ENCODE measurements at places on chromosomes 1 and 21. TPM values are rescaled to one million over a fixed set of nuclear protein-coding genes. Genes with fewer than 3 reads are reported as not detected.

The GBP7 gene
- not detected for total RNA-seq

The HOOK1 gene
- total RNA-seq, result 13.3 TPM

The FAM151A gene
- total RNA-seq, result not detected

The SPATA45 gene
- total RNA-seq, result 0.89 TPM

The MAB21L3 gene
- 1.4 TPM for total RNA-seq

The RBP7 gene
- 11.6 TPM for total RNA-seq

The KCNE1 gene
- 3.4 TPM for total RNA-seq

The ACTRT2 gene
- not detected for total RNA-seq

The PBX1 gene
- 57.2 TPM for total RNA-seq

The RIMKLA gene
- 0.10 TPM for total RNA-seq

The APOBEC4 gene
- total RNA-seq, result not detected

The OR2L5 gene
- total RNA-seq, result not detected

The PGBD5 gene
- 2.7 TPM for total RNA-seq

The FAM72A gene
- total RNA-seq, result 2.8 TPM

The CA6 gene
- 4.8 TPM for total RNA-seq

The BGLAP gene
- 0.99 TPM for total RNA-seq

The PTGER3 gene
- 18.2 TPM for total RNA-seq

The WNT3A gene
- 0.39 TPM for total RNA-seq

The FCGR3A gene
- 5.0 TPM for total RNA-seq

The GBP2 gene
- total RNA-seq, result 15.4 TPM

The ASCL5 gene
- not detected for total RNA-seq

The IFI44 gene
- 14.5 TPM for total RNA-seq

The SLFNL1 gene
- total RNA-seq, result 0.30 TPM

The CD46 gene
- 139 TPM for total RNA-seq

The MFSD2A gene
- total RNA-seq, result 16.2 TPM

The LCE1B gene
- 1.9 TPM for total RNA-seq

The C4BPA gene
- total RNA-seq, result 0.39 TPM

The KIRREL1 gene
- total RNA-seq, result 36.0 TPM

The DDAH1 gene
- 20.7 TPM for total RNA-seq

The ABCA4 gene
- total RNA-seq, result 3.8 TPM

The CCDC185 gene
- total RNA-seq, result not detected

The RAB42 gene
- total RNA-seq, result 6.4 TPM

The AMY2B gene
- total RNA-seq, result 20.8 TPM

The MYBPH gene
- total RNA-seq, result 2.1 TPM

The S100A7 gene
- total RNA-seq, result 130 TPM

The TAS1R2 gene
- total RNA-seq, result not detected

The OLFML3 gene
- 81.0 TPM for total RNA-seq

The DDR2 gene
- total RNA-seq, result 61.7 TPM

The TEDDM1 gene
- total RNA-seq, result not detected

The ANKRD65 gene
- 2.9 TPM for total RNA-seq
